Progenitor cell of endocrine pancreas (in vitro differentiated cells): ENCODE measurements at places on chromosomes 6 and 20. TPM values are rescaled to one million over a fixed set of nuclear protein-coding genes. Genes with fewer than 3 reads are reported as not detected.

The HAO1 gene
- not detected in 2 replicates for total RNA-seq

The KCNK15 gene
- total RNA-seq = 0.22 and 0.27 TPM in 2 replicates

DNA sequence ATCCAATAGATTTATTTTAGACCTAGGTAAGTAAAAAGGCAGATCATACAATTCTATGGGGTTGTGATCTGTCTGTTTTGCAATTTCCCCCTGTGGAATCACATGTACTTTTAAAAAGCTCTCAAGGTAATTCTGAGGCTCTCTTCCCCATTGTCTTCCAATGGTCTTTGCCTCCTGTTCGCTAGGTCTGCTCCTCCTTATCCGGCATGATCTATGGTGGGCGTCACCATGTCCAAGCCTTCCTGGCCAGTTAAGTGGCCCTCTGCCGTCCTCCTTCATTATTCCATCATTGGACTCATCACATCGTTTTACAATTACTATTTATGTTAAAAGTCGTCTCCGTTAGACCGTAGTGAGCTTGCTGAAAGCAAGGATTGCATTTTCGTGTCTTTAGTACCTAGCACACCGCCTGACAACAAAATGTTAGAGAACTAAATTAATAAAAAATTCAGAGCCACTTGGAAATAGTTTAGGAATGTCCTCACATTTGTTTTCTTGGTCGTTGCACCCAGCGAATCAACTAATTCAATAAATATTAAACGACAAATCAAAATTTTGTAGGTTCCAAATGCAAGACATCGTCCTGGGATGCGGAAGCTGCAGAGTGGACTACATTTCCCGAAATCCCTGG is 2.2 kb upstream of the STXBP5 start:
- DNase-seq = no peak
- H3K4me3 ChIP-seq = peak overlapping the region; percentile 91
- no peaks in the 10 kb centered on the region for H3K27me3 ChIP-seq
- H3K4me1 ChIP-seq = peaks cover 13% of the 10 kb centered on the region

DNA sequence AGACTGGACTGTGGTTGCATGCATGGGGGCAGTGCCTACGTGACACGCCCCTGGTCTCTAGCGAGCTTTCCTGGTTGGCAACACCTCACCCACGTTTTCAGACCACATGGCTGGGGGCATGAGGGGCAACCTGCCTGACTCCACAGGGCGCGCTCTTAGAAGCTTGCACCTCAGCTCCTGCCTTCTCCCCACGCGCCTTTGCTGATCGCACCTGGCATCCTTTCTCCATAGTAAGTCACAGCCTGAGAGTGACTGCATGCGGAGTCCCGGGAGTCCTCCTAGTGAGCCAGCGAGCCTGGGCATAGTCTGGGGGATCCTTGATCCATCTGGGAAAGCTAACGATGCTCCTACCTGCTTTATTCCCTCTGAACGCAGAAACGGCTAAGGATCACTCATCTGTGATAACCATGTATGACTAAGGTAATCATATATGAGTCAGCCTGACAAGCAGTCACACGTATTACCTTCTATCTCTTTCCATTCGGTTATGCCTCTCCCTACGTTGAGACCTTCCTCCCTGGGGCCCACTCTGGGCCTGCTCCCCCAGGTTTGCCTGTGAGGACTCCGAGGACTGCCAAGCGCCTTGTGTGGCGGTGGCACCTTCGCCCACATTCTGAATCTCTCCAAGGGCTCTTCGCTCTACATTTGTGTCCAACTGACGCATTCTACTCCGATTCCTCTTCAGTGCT is 4.5 kb downstream of the TCFL5 start:
- H3K36me3 ChIP-seq = peaks cover 10% of the 10 kb centered on the region
- DNase-seq = no peak
- H3K27ac ChIP-seq = no peak overlapping the region
- H3K4me3 ChIP-seq = no peak overlapping the region
- H3K4me1 ChIP-seq = peaks cover 4% of the 10 kb centered on the region
